ENCODE measurements at places on chromosomes 5 and 9.

GRCh38 chr5:170485616-170485911 is 18.3 kb upstream of the KCNIP1 start:
- DNase-seq = no peak

GRCh38 chr5:151903243-151903653 is 21.4 kb downstream of the GLRA1 start:
- no peak for DNase-seq

- no peak for DNase-seq
Observed at GRCh38 chr9:111728143-111728542, 66.6 kb downstream of the SHOC1 start.

- DNase-seq = no peak
Observed at GRCh38 chr5:99025298-99026045, 96.7 kb upstream of the CHD1 start.

GRCh38 chr5:151338734-151339133 is 8.6 kb downstream of the SLC36A2 start:
- no peak for DNase-seq

- DNase-seq = no peak
Observed at GRCh38 chr5:175687231-175687701, 29.4 kb downstream of the HRH2 start.

DNA sequence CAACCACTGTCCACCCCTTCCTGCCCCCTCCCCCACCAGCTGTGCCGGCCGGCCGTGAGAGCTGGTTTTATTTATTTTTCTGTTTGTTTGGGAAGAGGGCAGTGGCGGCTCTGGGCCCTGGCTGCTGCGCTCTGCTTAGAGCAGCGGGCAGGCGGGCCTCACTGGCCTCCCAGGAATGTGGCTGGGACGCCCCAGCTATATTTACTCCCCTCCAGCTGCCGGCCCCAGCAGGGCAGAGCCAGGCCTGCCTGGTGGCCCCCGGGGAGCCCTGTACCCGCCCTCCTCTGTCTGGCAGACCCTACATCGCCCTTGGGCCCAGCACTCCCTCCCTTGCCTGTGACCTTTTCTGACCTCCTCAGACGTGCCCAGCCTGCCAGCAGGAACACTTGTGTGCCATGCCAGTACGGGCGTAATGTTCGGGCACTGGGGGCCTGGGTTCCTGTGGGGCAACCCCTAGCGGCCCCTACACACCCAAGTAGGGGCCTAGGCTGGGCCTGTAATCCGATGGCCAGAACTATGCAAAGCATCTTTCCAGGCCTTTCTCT is 7.7 kb downstream of the CXXC5 start:
- no peak for DNase-seq

DNA sequence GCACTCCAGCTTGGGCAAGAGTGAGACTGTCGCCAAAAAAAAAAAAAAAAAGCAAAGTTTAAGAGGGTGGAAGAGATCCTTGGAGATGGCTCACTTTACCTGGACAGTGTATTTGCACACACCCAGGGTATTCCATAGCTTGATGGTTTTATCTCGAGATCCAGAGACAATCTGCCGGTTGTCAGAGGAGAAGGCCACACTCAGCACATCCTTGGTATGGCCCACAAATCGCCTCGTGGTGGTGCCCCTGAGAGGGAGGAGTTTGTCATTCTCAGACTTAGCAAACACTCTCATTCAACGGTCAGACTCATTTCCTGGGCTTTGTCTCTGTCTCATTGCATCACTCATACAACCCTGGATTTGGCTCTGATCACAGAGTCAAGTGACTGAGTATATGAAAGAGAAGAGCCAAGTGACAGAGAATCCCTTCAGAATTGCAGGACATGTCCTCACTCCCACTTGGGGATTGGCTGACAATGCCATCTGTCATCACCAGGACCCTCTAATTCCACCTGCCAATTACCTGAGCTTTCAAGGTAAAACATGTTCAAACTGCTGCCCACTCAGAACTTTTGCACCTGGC is 2.2 kb downstream of the RACK1 start:
- DNase-seq = no peak

DNA sequence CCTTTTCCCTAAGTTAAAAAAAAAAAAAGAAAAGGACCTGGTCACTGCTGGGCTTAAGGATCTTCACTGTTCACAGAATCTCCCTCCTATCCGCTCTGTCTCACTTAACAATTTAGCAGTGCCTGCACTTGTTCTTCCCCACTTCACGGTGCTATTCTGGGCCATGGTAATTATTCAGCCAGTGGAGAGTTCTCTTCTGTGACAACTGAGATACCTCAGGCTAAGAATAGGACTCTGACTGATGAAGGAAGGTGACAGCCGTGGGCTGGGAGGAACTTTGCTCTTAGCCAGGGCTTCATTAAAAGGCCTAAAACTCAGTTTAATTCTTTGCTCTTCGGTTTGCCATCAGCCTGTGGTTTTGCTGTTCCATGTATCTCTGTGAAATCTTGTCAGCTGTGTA is 51.9 kb upstream of the ENTREP1 start:
- DNase-seq = no peak

- DNase-seq = no peak
Observed at GRCh38 chr5:41369799-41370198, 140.6 kb downstream of the PLCXD3 start.

- DNase-seq = no peak
Observed at GRCh38 chr5:139870677-139871076, 75.1 kb downstream of the PSD2 start.

DNA sequence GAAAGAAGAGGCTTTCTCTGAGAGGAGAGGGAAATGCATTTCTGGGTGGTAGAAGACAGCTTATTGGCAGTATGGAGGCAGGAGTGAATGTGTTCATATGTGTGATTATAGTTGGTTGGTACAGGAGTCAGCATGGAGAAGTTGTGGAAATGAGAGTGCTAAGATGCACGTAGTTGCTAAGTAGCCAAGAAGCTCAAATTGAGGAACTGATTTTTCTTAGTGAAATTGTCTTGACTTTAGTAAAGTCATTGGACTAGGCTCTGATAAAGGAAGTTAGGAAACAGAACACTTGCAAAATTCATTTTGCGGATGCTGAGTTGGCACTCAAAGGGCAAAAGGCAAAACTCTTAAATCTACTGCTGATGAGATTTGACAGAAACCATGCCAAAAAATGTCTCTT is 158.9 kb upstream of the VCAN start:
- DNase-seq = no peak

GRCh38 chr9:7907551-7908337 is 108.2 kb upstream of the DMAC1 start:
- DNase-seq = no peak

GRCh38 chr5:124025306-124025845 is 513.4 kb downstream of the CSNK1G3 start:
- DNase-seq = no peak

- DNase-seq = no peak
Observed at GRCh38 chr5:103624675-103625074, 62.1 kb upstream of the NUDT12 start.

- no peak for DNase-seq
Observed at GRCh38 chr5:133763744-133764143, 151.4 kb upstream of the FSTL4 start.

DNA sequence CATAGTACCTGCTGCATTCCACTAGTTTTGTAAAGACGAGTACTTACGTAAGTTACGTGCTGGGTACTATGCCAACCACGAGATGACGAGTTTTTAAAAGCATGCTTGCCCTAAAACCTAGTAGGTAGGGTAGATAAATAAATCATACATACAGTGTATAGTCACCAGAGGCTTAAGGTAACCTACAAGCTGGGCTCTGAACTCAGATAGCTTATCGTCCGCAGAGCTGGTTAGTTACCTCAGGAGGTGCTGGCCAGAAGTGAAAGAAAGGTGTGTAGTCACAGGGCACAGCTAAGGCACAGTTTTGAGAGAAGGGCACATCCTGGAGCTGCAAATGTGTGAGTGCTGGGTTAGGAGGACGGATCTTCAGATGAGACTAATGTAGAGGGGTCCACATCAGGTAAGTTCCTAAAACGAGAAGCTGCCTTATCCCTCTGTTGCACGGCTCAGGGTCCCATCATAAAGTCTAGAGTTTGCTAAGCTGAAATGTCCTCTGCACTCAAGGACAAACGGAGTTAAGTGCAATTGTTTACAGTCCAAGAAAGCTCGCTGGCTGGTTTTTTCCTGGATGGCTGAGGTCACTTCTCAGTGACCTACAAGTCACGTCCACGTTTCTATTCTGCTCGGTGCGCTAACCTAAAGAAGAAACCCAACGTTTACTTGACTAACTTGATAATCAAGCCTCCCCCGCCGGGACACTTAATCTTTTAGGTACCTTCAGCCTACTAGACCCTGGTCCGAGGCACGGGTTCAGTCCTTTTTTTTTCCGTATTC is 1.1 kb upstream of the SNX24 start:
- no peak for DNase-seq

GRCh38 chr5:2299388-2300220 is 416.9 kb upstream of the IRX4 start:
- DNase-seq = no peak

GRCh38 chr9:16309469-16310271 is 560.8 kb downstream of the BNC2 start:
- peak; percentile 52 for DNase-seq

DNA sequence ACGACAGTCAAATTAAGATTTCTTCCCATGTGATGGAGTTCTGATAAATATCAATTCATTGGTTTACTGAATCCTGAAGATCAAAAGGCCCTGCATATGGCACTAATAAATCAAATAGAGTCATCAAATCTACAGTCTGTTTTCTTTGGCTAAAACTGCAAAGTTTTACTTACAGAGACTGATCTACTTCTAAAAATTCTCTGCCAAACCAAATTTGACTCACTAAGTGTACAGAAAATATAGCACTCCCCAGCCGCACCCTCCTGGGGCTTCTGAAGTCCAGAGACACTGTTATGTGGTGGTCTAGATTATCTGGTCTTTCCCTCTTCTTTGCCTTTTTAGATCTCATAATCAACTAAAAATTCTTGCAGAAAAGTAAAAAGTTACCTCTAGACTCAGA is 237.7 kb downstream of the MLLT3 start:
- DNase-seq = peak; percentile 17

DNA sequence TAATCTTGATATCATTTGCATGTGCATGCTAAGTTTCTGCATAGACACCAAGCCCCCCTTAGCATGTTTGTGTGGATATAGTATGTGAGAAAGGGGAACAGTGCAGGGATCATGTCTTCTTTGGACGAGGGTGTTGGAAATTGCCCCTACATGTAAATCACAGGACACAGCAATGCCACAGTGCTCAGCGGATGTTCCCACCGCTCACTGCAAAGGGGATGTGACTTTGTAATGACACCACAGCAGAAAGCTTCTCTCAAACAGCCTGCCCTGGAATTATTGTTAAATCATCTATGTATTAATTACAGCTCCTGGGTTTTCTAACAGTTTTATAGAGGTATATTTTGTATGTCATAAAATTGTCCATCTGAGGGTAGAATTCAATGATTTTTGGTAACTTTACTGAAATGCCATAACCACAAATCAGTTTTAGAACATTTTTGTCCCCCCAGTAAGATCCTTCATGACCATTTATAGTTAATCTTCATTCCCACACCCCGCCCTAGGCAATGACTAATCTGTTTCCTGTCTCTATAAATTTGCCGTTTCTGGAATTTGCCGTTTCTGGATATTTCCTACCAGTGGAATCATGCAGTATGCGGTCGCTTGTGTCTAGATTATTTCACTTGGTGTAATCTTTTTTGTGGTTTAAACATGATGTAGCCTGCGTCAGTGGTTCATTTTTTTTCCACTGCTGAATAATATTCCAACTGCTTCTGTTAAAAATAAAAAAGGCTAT is 648.5 kb upstream of the WWC1 start:
- DNase-seq = no peak

GRCh38 chr9:77981332-77981731 is 50.3 kb downstream of the GNAQ start:
- no peak for DNase-seq

Data from brain pericyte (primary cell).